Activated CD4-positive, alpha-beta memory T cell treated with anti-CD3 and anti-CD28 coated beads, Interleukin-2, amount 10 ng/mL, durations not matched to agents 7 days and 5 days (primary cell): ENCODE measurements at places on chromosomes 12 and 14.

- DNase-seq, result no peak
Observed at GRCh38 chr14:102421411-102422057, 58.8 kb downstream of the TECPR2 start.

DNA sequence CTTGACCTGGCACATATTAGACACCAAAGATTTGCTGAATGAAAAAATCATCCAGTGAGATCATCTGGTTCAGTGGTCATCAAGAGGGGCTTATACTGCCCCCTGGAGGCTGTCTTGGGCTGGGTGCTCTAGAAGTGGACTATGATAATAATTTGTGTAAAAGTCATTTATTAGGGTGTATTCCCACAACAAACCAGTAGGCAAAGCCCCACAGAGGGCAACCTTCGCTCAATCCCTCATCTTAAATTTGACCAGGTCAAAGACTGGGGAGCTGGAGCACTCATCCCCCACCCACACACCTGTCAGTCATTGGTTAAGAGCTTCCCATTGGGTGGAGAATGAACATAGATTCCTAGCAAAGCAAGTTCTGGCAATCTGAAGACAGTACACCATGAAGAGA lies 20.0 kb upstream of the FICD start:
- DNase-seq, result peak; percentile 34

DNA sequence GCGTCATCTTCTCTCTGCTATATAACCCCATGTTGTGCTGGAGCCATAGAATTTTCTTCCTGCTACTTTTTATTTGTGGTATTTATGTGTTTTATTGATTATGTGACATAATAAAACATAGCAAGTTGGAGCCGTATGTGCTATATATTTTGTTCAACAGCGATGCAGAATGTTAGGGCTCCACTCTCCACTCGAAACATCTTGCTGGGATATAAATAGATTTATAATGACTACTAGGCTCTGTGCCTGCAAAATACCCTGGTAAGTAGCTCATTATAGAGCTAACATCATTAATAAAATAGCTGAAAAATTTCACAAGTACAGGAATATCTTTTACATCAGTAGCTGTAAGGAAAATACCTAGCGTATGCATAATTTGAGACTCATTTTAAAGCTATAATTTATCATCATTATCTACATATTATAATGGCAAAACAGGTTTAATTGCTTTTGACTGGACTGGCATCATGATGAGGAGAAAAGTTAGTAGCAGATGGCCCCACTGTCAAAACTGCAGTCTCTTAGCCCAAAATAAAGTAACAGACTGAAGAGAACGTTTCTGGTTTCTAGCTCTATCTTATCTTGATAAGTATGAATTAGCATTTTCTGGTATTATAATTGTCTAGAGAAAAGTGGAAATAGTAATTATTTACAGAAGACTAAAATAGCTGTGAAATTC lies 263.0 kb downstream of the NEDD1 start:
- no peak for DNase-seq

- no peak for DNase-seq
Observed at GRCh38 chr12:3223601-3224529, 146.7 kb downstream of the TSPAN9 start.

DNA sequence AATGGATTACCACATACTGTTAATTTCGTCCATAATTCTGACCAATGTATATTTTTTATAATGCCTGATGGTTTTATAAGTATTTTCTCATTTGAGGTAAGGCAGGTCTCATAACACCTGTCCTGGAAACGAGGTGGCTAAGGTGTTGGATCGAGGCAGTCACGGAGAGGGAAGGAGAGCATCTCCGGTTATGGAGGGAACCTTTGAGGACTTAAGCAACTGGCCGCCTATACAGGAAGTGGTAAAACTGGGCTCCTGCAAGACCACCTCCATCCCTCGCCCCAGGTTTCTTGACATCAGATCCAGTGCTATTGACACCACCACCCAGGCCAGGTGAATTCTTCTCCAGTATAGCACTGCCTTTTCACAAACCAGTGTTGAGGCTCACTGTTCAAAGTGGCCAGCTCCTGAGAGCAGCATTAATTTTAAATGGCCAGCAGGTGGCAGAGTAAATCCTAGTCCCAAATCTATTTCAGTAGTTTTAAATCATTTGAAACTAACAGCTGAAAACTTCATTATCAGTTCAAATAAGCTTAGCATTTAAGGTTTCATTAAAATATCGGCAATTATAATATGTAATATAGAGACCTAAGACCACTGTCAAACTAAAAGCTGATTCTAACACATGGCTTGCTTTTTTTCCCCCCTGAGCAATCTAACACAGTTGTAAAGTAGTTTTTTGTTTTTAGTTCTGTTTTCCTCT lies 100.8 kb downstream of the PPM1A start:
- DNase-seq, result no peak

DNA sequence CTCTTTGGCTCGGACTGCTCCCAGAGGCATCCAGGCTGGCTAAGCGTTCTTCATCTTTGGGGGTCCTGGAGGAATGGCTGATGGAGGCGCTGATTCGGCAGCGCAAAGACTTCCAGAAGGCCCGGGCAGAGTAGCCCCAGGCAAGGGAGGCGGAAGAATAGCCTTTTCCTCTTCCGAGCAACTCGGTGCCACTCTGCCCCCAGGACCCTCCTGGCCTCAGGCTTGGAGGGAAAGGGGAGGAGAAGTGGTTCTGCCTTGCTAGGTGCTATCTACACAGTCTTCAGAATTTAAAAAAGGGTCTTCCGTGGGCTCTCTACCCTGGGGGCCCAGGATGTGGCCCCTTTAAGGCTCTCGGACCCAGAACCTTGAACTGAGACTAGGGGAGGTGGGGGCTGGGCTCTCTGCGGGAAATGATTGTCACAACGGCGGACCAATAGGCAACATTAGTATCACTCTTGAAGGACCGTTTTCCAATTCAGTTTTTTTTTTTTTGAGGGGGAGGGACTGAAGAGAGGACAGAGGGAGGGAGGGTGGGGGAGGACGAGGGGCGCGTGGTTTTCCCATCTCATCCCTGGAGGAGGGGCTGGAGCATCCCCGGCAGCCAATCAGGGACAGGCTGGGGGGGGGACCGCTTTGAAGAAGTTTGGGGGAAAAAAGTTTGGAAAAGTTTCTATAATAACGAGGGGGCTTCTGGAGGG lies at the start of gene NFATC4:
TSS of gene NFATC4 (plus strand) at position 671 of the 698 bp plus-strand sequence. CDS start 157 bp downstream, outside the sequence.
- DNase-seq, result no peak

DNA sequence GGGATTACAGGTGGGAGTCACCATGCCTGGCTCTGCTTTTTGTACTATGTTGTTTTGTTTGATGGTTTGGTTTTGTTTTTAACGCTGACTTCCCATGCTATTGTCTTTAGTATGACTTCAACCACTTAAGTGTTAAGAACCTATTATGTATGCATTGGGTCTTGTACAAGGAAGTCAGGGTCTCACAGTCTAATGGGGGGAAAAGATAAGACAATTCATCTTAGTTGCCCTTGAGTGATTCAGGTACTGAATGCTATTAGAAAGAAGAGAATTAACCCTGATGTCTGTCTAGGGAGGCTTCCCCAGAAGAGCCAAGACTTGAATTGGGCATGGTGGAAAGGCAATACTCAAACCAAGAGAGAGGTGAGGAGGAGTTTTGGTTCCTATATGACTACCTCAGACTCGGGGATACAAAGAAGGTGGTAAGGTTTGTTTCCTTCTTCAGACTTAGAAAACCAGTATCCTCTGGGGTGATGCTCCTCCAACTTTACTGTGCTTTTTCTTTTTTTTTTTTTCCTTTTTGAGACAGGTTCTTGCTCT lies 64.6 kb downstream of the SUSD6 start:
- DNase-seq, result no peak

- DNase-seq, result no peak
Observed at GRCh38 chr12:25811656-25812126, 146.8 kb upstream of the RASSF8 start.

GRCh38 chr12:66692170-66692569 lies 13.3 kb upstream of the GRIP1 start:
- DNase-seq, result no peak

DNA sequence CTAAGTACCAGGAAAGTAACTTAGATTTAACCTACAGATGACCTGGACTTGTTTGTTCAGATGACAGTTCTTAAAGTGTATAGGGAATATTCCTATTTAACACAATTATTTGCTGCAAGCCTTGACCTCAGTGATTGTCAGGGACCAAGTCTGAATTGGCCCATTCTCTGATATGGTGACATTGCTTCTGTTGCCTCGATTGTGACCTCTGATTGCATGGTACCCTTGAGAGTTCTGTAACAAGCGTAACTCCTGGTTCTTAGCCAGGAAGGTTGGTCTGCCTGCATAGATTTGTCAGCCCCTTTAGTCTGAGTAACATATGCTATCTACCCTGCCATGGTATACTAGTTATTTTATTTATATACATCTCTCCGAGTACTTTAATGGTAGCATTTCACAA lies 93.8 kb upstream of the ALX1 start:
- no peak for DNase-seq

DNA sequence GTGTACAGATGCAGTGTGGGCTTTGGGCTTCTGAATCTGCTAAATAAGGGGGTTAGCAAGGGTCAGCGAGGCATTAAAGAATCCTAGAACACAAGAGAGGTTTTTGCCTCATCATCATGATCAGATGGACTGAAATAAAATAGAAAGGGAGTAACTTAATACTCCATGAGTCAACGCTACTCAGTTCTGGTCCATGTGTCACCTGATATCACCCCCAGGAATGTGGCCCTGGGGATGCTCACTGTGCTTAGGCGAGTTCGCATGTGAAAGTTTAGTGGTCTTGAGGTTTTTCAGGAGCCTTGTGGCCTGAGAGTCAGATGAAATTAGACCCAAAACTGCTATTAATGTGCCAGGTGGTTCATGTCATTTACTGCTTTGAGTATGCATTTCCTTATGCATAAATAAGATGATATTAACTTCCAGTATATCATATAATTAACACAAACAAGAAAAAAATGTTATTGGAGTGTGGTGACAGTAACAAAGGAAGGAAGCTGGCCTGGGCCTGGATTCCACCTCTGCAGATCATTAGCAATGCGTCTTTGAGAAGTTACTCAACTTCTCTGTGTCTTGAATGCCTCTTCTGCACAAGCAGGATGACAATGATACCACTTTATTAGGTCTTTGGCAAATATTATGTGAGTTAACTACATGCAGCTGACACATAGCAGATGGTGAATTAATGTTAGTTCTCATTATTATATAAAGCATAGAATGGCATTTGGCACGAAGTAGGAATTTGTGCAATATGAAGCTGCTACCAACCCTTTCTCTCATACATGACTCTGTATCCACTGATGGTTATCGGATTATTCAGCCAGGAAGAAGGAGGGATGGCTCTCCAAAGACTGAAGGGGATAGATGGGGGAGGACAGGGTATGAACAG lies 1272.6 kb downstream of the AACS start:
- DNase-seq, result no peak

- DNase-seq, result no peak
Observed at GRCh38 chr14:27077214-27077613, 479.4 kb upstream of the NOVA1 start.

GRCh38 chr12:124441443-124442194 lies 125.8 kb downstream of the NCOR2 start:
- DNase-seq, result no peak

GRCh38 chr12:124457287-124458219 lies 109.9 kb downstream of the NCOR2 start:
- peak; percentile 60 for DNase-seq

GRCh38 chr12:62602255-62603060 lies 135.8 kb downstream of the MON2 start:
- DNase-seq, result peak; percentile 88

GRCh38 chr12:96375841-96376604 lies 24.2 kb downstream of the CDK17 start:
- DNase-seq, result no peak

DNA sequence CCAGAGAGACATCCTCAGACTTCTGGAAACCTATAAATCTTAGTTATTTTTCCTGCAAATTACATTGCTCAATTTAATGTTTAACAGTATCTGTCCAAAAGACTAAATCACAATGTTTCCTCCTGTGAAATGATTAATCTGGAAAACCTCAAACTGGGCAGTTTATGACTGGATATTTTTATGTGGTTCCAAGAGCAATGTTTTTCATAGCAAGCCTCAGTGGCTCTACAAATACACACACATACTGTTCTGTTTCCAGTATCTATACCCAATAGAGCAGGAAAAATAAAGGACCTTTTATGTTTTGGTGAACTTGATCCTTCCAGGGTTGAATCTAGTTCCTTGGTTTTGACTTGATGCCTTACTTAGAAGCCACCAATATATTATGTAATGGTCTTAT lies 9.2 kb downstream of the NID2 start:
- DNase-seq, result no peak

GRCh38 chr12:9351136-9351535 lies 142.9 kb upstream of the PZP start:
- no peak for DNase-seq

- no peak for DNase-seq
Observed at GRCh38 chr14:22408547-22408946, 180.5 kb downstream of the DAD1 start.

GRCh38 chr12:6873094-6874014 lies at the start of gene SPSB2:
SPSB2 (minus strand) TSS chr12:6873303; CDS start chr12:6872901, 402 bp downstream.
- peak; percentile 99 for DNase-seq

DNA sequence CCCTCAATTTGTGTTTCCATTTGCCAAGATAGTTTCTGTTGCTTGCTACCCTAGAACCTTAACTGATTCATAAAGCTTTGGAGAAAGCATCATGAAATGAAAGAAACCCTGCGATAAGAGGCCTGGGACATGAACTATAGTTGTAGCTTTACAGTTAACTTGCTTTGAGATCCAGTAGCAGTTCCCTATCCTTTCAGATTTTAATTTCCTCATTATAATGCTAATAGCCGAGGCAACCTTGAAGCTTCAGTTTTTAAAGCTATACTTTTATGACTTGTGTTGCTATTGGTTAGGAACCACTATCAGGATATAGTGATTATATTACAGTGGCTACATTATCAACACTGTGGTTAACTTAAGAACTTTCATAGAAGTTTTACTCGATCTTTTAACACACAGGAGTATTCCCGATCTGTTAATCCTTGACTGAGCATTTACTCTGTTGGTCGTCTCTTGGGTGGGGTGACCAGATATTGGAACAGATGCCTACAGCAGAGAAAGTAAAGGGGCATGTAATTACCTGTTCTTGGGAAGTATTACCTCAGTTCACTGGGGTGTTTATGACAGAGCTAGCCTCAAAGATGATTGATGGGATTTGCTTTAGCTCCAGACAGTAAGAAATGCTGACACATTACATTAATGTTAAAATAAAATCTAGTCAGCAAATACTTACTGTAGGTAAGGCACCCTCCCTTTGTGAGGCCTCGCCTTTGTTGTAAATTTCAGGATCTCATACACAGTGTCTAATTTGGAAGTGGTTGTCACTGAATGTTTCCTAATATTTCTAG lies 86.2 kb upstream of the CSRP2 start:
- no peak for DNase-seq

DNA sequence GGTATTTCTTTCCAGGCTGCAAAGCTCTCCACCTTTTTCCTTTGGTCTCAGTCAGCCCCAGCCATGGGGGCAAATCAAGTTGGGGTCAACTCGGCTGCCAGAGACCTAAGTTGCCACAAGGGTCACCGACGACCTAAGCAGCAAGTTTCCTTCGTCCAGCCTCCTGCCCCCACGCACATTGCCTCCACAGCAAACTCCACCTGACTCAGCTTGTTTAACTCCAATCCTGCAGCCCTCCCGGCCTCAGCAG lies 767 bp upstream of the KCNMB4 start:
- DNase-seq, result no peak
